Mammary microvascular endothelial cell (primary cell): ENCODE measurements at places on chromosomes 7 and 10. TPM values are rescaled to one million over a fixed set of nuclear protein-coding genes. Genes with fewer than 3 reads are reported as not detected.

Gene ITGA8
- 0.44 and 0.53 TPM in 2 replicates for total RNA-seq

Gene PRR15
- total RNA-seq: 0.30 TPM in 1 of 2 replicates, not detected in the other

Gene CHAT
- total RNA-seq: not detected in 2 replicates

Gene KLLN
- total RNA-seq: 0.10 and 0.13 TPM in 2 replicates

Gene FAM180A
- total RNA-seq: 0.10 TPM in 1 of 2 replicates, not detected in the other

Gene MARVELD1
- 27.0 and 38.7 TPM in 2 replicates for total RNA-seq
